OCI-LY7 (cell line): ENCODE measurements at places on chromosomes 4 and X. TPM values are rescaled to one million over a fixed set of nuclear protein-coding genes. Genes with fewer than 3 reads are reported as not detected.

Gene TIGD4
- total RNA-seq, result 1.0 and 1.2 TPM in 2 replicates

DNA sequence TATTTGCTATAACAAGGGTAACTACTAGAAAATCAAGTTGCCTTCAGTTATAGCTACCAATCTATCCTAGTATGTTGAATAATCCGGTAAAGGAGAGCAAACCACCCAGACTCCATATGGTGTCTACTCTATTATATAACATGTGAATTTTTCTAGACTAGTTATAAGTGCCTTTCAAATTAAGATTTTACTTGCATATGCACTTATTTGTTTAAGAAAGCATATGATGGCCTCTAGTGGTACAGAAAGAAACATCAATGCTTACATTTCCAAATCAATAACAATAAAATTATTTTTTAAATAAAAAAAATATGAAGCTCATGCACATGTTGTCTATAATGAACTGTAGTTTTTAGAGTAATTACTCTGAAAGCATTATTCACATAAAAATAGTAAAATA, 1516.4 kb upstream of the PABPC4L start:
- no peak for DNase-seq

DNA sequence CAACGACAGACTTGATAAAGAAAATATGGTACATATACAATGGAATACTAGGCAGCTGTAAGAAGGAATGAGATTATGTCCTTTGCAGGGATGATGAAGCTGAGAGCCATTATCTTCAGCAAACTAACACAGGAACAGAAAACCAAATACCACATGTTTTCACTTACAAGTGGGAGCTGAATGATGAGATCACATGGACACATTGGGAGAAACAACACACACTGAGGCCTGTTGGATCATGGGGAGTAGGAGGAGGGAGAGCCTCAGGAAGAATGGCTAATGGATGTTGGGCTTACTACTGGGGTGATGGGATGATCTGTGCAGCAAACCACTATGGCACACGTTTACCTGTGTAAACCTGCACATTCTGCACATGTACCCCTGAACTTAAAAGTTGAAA, 209.7 kb downstream of the SPRY1 start:
- no peak for DNase-seq

DNA sequence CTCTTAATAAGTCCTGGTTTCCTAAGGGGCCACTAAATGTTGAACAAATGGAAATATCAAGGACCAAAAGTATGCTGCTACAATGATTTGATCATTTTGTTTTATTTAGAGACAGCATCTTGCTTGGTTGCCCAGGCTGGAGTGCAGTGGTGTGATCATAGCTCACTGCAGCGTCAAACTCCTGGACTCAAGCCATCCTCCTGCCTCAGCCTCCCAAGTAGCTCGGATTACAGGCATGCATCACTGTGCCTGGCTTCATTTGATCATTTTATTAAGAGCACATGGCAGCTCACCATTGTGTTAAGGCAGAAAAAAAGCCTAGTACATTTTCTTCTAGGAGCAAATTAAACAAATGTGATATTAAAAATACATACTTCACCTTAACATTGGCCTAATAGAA, 52.7 kb downstream of the DCLK2 start:
- DNase-seq, result no peak
